ENCODE measurements at places on chromosomes 4 and X.

DNA sequence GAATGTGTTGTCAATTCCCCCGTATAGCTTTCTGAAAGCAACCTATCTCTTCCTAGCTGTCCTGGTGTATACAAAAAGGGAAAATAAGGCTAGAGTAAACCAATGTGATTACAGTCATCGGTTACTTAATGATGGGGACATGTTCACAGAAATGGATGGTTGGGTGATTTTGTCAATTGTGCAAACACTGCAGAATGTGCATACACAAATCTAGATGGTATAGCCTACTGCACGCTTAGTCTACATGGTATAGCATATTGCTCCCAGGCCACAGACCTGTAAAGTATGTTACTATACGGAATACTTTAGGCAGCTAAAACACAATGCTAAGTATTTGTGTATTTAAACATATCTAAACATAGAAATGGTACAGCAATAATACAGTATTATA is 5.1 kb downstream of the DTHD1 start:
- no peak for DNase-seq

GRCh38 chr4:142064181-142064580 is 427.8 kb downstream of the IL15 start:
- DNase-seq = no peak

DNA sequence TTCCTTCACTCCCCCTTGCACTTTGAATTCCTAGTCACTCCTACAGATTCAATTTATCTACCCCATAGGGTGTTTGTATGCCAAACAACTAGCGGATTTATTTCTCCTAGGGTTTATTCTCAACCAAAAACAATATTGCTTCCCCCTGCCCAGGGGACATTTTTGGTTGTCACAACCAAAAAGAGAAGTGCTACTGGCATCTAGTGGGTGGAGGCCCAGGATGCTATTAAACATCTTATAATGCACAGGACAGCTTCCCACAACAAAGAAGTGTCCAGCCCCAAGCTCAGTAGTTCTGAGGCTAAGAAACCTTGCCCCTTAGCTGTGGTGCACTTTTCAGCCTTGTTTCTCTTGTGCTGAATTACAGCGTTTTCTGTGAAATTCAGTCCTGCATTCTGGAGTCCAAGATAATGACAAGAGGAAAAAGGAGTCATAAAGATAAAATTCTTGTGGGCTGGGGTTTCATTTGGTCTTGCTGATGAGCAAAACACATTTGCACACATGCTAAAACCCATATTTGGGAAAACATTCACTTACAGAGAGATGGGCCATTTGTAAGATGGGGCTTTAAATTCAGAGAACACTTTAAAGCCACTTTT is 11.2 kb upstream of the SYTL4 start:
- no peak for DNase-seq

DNA sequence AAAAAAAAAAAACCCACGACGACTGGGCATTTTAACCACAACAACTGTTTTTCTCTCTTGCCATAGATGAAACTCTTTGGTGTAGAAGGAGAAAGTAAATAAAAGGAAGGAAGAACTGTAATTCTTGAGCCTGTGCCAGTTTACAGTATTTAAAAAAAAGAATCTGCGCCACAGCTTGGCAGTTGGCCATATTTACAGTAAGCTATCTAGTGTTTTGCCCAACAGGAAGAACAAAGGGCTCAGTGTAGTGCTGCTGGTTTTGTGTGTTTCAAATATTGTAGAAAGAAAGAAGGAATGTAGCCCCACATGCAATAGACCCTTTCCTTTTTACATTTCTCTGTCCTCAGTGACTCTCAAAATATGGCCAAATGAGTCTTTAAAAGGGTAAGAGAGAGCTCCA is 66.1 kb downstream of the NR3C2 start:
- no peak for DNase-seq

- no peak for DNase-seq
Measured at GRCh38 chrX:149157976-149158375, 347.1 kb downstream of the IDS start.

- no peak for DNase-seq
Measured at GRCh38 chrX:103536732-103537131, 17.4 kb upstream of the RAB40A start.

DNA sequence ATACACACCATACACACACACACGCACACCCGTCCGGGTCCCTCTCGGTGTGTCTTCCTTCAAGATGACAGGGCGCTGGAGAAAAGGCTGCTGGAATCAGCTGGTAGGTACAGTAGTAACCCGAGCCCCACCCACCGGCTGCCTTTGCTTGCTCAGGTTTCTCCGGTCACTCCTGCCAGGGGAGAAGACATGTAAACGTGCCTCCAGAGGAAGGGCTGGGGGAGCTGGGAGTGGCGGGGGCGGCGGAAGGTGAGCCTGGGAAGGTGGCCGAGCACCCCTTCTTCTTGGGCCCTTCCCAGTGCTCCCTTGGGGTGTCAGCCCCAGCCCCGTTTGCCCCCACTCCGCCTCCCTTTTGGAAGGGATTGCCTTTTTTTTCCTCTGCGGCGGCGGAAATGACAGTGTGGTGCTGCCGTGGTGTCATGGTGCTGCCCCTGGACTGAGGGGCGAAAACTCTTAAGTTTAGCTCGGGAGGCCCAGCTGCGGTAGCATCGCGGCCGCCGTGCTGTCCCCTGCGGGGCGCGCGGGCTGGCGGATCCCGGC is at the start of gene MID2:
TSS of gene MID2 (plus strand) at position 169 of the 540 bp plus-strand sequence. CDS start 561 bp downstream, outside the sequence.
- DNase-seq = no peak

DNA sequence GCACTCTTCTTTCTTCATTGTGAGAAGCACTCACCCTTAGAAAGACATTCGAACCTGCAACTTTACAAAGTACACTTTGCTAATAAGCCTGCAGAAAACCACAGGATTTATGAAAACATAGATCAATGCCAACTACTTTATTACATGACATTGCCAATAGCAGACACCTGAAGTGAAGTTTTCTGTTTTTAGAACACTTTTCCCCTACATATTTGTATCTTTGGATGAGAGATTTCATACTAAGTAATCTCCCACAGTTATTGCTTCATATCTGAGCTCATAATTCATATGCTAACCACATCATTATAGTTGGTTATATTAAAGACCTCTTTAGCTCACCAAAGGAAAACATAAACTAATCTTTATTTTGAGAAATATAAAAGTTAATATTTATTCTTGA is 276.5 kb upstream of the CTSO start:
- DNase-seq = no peak

DNA sequence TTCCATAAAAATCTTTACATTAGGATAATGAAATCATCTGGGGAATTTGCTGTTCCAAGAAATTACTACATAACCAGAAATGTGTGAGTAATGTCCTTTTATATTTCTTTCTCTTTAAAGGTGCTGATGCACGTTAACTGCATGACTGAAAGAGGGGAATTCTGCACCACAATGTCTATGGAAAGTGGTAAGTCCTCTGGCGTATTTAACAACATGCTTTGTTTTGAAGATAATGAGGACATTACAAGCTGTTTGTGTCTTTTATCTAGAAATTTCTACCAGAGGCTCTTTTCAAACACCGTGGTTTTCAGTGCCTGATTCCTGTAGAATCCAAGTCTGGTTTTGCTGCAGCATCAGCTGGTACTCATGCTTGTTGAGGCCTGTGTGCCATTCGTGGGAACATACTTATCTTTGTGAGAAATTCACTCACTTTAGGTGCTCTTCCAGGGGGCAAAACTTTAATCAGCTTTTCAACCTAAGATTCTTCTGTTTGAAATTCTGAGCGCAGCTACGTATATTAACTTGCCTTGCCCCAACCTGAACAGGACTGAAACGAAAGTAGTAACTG is 257.2 kb downstream of the PDHA2 start:
- DNase-seq = no peak

- no peak for DNase-seq
Measured at GRCh38 chr4:143626134-143626911, 74.2 kb downstream of the FREM3 start.

- DNase-seq = no peak
Measured at GRCh38 chr4:7539659-7540058, 104.9 kb upstream of the PSAPL1 start.

GRCh38 chr4:170011921-170012628 is 14.1 kb downstream of the MFAP3L start:
- DNase-seq = no peak

DNA sequence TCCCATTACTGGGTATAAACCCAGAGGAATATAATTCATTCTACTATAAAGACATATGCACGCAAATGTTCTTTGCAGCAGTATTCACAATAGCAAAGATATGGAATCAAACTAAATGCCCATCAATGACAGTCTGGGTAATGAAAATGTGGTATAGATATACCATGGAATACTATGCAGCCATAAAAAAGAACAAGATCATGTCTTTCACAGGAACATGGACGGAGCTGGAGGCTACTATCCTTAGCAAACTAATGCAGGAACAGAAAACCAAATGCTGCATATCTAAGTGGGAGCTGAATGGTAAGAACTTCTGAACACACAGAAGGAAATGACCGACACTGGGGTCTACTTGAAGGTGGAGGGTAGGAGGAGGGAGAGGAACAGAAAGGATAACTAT is 42.6 kb downstream of the LNX1 start:
- no peak for DNase-seq

DNA sequence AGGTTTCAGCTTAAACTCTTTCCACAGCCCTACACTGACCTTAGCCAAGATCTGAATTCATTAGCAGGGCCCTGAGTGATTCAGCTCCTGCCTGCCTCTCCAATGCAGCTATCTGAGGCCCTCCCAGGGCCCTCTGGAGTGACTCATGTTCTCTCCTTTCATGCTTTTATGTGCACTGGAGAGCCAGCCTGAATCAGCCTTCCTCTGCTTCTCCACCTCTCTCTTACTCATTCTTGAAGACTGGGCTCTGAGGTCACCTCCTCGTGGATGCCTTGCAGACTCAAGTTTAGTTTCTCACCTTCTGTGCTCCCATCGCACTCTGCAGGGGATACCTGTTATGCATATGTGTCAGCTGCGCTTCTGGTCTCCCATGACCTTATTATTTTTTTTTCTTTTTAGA is 3.1 kb upstream of the OCIAD2 start:
- DNase-seq = no peak

- DNase-seq = no peak
Measured at GRCh38 chrX:87846956-87847355, 329.4 kb downstream of the KLHL4 start.

DNA sequence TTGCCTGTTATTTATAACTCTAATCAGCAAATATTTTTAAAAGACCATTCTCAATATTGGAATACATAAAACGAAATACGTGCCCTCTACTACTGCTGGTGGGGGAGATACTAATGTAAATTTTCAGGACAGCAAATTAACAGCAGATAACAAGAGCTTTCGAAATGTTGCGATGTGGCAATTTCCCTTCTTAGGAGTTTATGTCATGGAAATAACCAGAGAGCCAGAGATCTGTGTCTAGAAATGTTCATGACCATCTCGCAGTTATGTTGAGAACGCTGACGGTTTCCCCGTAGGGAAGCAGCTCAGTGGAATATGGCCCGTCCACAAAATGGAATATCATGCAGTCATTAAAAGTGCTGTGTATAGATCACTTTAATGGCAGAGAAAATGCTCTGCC is 238.4 kb upstream of the PSAPL1 start:
- DNase-seq = no peak

DNA sequence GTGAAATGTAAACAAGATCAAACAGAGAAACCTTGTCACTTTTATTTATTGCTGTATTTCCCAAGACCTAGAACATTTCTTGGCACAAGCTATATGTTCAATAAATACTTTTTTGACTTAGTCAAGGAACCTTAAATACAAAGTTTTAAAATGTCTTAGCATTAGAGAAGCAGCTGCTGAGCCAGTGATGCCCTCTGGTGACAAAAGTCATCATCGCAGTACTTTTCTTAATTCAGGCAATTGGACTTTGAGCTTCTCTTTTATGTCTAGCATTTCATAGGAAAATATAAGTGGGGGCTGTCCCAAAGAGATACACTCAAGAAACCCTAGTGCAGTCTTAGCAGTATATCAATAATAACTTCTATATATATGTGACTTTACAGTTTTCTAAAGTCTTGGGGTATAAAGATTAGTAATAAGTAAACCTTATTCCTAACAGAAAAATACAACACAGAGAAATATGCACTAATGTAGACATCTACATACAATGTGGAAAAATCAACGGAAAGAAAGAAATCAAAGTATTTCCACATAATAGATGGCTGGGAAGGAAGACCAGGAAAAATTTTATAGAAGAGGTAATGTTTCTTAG is 118.4 kb downstream of the DTHD1 start:
- DNase-seq = no peak

GRCh38 chrX:17053502-17053901 is 107.0 kb downstream of the REPS2 start:
- DNase-seq = no peak

DNA sequence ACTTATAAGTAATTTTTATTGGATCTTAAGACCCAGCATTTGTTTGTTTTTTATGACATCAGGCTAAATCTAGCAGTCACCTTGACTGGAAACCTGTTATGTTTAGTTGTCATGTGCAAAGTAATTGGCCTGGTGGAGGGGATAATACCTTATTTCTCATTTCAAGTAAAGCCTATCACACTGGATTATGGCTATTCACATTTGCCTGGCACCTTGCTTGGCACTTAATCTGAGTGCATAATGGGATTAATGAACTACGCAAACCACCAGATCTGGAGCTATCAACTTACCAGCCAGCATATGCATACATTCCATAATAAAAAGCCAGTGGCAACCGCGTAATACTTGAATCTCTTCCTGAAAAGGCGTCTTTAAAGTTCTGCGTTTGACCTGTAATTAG is 23.2 kb downstream of the SLC7A11 start:
- no peak for DNase-seq

DNA sequence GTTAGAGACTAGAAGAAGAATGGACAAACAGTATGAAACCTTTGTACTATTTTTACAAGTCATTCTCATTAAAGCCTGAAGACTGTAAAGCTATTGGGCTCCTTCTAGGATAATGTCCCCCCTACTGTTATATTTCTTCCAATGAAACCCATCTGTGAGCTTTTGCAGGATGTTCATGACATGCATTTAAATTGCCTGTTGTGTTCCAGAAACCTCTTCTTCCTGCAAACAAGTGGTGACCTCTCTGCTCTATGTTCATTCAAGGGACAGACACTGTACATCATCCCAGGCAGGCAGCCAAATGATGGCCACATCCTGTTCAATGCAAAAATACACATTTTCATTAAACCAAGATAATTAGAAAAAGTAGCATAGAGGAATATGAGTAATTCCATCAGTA is 128.0 kb downstream of the C4orf33 start:
- DNase-seq = no peak

- DNase-seq = no peak
Measured at GRCh38 chrX:143378851-143379250, 138.4 kb downstream of the SPANXN3 start.
